ENCODE measurements at places on chromosomes 3 and 15.

GRCh38 chr3:166447513-166447912 is 610.3 kb upstream of the BCHE start:
- DNase-seq = no peak

DNA sequence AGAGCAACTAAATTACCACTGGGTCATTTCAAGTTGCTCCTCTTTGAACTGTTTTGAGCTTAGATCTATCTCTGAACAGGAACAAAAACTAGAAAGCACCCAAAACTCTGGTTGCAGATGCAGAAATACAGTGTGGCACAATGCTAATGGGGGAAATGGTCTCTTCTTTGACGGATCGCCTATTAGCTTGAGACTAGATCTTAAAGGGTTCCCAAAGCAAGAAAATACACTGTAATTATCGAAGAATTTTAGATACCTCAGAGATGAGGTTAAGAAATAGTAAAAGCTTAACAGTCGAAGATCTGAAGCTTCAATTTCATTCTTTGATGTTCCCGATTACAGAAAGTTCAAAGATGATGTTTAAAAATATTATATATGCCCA is 818 bp downstream of the PPP1R2 start:
- DNase-seq = peak; percentile 34

DNA sequence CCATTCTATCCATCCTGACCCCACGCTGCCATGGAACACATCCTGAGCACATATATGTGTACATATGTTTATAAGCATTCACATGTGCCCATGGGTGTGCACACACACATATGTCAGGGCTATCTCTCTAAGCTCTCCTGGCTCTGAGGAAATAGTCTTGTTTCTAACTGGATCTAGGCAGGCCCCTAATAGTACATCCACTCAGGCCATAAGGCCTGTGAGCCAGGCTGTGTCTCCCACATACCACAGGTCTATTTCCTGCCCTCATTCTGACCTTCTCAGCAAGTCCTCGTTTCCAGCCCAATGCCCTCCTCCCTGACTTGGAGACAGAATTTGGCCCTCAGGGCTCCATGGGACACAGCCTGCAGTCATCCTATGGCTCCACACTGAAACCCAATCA is 284.8 kb upstream of the CTNNB1 start:
- no peak for DNase-seq

- no peak for DNase-seq
Measured at GRCh38 chr15:29458361-29458760, 188.7 kb upstream of the NSMCE3 start.

- no peak for DNase-seq
Measured at GRCh38 chr3:187926620-187927019, 181.4 kb upstream of the BCL6 start.

DNA sequence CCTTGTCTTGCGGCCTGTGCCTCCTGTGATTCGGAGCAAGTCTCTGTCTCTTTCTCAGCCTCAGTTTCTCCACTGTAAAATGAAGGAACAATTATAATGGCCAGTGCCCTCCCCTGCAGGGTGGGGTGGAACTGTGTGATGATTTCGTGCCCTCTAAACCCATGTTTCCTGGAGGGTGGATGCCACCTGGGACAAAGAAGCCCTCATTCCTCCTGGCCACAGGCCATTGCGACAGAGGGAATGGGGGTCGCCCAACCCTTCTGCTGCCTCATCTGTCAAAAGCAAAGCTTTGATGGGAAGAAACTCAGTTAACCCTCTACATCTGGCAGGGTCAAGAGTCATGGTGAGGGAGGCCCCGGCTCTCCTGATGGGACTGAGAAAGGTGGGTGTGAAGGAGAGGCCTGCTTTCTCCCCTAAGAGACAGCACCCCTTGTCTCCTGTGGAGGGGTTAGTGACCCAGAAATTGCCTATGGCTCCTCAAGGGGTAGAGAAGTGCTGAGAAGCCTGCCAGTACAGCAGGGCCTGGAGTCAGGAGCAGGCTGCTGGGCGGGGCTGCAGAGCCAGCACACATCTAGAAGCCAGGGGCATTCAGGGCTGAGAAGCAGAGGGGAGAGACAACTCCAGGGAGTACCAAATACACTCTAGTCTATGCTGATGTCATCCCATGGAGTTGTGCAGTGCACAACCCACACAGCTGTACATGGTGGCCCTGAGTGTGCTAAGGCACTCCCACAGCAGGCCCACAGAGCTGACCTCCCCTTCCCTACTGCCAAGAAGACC is 61.0 kb downstream of the PLXNA1 start:
- DNase-seq = no peak

GRCh38 chr15:83899670-83900069 is 245.7 kb downstream of the ADAMTSL3 start:
- DNase-seq = no peak

GRCh38 chr3:101973163-101973505 is 123.8 kb downstream of the NFKBIZ start:
- DNase-seq = no peak
